NCI-H510A (cell line): ENCODE measurements at places on chromosomes 3 and 15.
A peak's percentile ranks its signal among the peaks of the same experiment; 100 is the strongest.

- DNase-seq, result no peak
Observed at GRCh38 chr15:32709295-32710033, 8.3 kb upstream of the GREM1 start.

DNA sequence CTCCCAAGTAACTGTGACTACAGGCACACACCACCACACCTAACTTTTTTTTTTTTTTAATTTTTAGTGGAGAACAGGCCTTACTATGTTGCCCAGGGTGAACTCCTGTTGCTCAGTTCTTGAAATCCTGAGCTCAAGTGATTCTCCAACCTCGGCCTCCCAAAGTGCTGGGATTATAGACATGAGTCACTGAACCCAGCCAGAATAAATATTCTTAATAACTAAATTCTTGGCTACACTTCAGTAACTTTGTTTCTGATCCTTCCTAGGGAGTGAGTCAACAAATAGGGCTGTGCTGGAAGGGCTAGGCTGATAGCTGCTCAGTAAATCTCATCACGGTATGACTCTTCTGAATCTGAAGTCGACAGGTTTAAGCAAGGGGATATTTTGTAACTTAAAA lies 56.6 kb downstream of the P3H2 start:
- no peak for DNase-seq

DNA sequence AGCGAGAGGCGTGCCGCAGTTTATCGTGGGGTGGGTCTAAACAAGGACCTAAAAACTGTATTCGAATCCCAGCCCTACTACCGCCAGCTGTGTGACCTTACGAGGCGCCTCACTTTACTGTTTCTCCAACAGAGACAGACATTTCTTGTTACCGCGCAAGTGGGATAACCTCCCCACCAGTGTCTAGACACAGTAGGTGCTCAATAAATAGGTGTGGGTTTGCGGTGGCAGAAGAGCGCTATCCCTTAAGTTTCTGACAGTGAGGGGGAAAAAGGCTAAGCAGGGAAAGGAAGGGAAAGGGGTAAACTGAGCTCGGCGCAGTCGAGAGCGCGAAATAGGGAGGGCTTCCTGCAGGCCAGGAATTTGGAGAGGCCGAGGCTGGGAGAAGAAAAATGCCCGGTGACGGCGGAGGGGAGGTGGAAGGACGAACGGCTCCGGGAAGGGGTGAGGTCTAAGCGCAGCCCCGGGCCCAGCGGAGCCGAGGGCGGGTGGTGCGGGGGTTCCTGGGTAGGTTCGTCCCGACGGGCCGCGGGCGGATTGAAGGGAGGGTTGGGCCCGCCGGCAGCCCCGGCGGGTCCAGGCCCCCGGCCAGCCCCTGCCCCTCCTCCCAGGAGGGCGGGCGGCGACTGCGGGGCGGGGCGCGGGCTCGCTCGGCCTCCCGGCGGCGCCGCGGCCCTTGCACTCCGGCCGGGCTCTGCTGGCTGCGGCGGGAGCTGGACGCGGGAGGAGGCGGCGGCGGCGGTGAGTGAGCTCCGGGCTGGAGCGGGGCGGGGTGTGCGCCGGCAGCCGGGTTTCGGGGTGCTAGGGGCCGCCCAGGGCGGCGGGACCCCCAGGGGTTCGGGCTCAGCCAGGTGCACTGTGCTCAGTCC lies at the start of gene CGNL1:
TSS of gene CGNL1 (plus strand) at position 679 of the 869 bp plus-strand sequence. CDS start 61,495 bp downstream, outside the sequence.
- DNase-seq, result peak; percentile 38

DNA sequence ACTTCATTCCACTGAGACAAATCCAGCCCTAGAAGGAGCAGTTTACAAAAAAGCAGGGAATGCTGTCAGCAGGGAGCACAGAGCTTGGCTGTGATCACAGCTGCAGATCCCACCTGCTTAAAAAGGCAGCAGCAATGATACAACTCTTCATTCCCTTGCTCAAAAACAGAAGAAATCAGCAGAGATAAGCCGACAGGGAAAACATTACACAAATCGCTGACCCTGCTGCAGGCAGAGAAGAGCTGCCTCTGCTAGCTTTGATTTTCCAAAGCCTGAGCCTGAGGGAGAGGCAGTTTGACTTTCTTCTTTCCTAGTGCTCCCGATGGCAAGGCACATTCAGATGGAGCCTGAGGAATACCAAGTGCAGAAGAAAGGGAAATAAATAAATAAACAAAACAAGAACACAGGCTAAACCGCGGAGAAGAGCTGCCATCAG lies 80.2 kb downstream of the SHQ1 start:
- no peak for DNase-seq

DNA sequence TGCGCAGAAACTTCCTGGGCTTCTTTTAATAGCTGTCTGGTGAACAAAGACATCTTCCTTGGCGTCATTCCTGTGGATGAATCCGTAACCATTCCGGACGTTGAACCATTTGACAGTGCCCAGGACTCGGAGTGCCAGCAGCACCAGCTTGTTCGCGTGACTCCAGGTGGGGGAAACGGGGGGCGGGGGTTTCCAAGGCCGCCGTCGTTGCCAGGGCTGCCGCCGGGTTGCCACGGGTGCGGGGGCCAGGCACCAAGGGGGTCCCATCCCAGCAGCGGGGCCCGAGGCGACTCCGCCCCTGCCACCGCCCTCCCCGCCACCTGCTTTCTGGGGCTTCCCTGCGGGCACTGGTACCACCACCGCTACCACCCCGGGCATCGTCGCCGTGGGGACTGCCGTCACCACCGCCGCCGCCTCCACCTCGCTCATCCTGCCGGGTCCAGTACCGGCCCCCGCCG lies 22.8 kb downstream of the RGMA start:
- no peak for DNase-seq

DNA sequence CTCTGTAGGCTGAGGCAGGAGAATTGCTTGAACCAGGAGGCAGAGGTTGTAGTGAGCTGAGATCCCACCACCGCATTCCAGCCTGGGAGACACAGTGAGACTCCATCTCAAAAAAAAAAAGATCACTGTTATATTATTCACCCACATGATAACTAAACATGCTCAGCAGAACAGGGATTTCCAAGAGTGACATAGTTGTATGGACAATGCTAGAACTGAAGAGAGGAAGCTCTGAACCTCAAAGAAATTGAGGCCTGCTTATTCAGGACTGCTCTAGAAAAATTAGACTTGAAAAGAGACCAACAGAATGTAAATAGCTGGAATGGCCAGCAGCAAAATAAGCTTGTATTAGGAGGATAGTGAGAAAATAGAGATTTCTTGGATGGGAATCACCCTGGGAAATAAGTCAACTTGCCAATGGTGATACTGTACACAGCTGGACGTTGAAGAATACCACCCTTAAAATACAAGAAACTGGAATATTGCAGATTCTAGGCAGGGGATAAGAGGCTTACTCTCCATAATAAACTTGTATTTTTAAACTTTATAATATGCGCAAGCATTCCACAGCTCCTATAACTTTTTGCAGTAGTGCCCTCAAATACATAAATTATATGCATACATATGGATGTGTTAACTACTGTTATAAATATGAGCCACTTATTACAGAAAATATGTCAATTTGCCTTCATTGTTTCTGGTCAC lies 28.2 kb downstream of the PIK3CB start:
- DNase-seq, result no peak

- DNase-seq, result no peak
Observed at GRCh38 chr3:146162561-146162960, 1.6 kb upstream of the PLOD2 start.

DNA sequence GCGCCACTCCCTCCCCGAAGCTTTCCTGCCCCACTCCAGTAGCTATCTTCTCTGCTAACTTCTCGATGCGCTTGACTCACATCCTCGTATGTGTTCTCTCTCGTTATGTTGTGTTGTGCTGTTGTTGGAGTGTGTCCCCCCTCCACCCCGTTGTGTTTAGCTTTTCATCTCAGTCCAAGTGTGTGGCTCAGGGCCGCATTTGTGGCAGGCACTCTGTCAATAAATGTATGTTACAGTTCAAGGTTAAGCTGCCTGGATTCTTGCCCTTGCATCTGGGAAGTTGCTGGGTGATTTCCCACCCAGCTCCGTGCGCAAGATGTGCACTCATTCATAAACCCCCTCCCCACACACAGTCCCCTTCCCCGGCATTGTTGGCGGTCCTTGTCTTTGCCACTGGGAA lies 71.9 kb downstream of the PGPEP1L start:
- no peak for DNase-seq

GRCh38 chr3:127531821-127532220 lies 58.7 kb downstream of the TPRA1 start:
- DNase-seq, result no peak

DNA sequence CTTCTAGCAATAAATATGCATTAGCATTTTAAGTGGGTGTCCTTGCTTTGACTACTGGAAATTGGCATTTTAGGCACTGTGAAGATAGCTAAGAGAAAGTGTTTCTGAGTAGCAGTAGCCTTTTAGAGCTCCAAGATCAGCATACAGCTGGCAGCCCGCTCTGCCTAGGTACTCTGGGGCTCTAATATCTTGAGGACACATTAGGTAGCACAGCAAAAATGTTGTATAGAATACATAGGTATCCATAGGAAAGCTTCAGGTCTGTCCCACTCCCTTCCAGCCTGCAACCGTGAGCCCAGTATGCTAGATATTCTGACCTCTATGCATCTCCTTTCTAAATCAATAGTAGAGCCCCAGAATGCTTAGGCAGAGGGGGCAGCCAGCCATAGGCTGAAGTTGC lies 670.5 kb downstream of the NLGN1 start:
- DNase-seq, result no peak

DNA sequence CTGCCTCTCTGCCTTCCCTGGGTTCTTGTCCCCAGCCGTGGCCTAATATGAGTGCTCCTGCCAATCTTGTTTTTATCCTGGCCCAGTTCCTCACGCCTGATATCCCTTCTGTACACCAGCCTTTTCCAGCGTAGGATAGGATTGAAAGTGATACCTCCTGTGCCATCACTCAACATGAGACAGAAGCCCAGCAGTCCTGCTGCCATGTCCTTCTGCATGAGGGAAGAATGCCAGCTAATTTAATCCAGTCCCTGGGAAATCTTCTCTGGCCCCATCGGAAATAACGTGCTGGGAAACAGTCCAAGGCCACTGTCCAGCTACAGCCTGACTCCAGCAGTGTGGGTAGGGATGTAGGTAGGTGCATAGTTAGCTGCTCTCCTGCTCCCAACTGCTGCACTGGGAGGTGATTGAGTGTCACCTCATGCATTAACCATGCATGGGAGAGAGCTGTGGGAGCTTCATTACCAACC lies 92.0 kb upstream of the TPM1 start:
- no peak for DNase-seq

GRCh38 chr15:100809151-100809550 lies 70.5 kb upstream of the ALDH1A3 start:
- no peak for DNase-seq

- DNase-seq, result no peak
Observed at GRCh38 chr15:48363474-48363873, 32.2 kb downstream of the DUT start.

DNA sequence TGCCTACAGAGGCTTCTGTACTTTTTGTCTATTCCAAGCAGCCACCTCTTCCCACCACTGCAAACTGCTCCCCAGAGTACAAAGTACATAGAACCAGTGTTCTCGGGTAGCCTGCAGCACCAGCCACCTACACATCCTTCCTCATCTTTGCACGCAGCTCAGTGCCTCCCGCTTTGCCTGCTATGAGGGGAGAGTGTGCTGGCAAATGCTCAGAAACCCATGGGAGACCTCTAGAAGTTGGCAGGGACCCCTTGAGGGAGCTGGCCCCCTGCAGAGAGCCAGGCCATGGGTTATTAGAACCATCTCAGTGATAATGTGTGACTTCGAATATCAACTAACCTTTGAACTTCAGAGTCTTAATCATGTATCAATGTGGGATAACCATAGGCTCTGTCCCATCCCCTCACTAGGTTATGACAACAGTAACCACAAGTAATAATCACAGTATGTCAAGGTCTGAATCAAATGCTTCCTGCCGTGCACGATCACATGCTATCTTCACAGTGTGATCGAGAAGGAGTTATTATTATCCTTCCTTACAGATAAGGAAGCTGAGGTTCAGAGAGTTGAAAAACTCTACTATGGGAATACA lies 22.8 kb upstream of the SMAD3 start:
- no peak for DNase-seq

DNA sequence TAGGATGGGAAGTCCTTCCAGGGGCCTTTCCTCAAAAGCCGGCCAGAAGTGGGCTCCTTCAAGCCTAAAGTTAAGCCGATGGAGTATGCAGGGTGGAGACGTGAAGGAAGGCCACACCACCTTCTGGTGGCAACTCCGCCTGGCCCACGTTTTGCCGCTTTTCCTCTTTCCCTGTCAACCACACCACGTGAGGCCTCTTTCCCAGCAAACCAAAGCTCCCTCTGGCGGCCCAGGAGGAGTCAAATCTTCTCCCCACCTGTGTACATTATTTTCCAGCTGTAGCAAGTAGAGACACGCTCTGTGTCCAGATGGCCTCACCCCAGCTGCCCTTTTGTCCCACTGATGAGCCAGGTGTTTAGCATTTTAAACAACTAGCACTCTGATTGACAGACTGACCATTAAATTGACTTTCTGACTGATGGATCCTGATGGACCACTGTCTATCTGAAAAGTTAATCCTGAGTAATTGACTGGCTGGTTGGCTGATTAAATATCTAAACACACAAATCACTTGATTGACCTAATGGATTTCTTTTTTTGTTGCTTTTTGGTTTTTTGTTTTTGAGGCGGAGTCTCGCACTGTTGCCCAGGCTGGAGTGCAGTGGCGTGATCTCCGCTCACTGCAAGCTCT lies 59.6 kb upstream of the ZBTB38 start:
- DNase-seq, result peak; percentile 63

DNA sequence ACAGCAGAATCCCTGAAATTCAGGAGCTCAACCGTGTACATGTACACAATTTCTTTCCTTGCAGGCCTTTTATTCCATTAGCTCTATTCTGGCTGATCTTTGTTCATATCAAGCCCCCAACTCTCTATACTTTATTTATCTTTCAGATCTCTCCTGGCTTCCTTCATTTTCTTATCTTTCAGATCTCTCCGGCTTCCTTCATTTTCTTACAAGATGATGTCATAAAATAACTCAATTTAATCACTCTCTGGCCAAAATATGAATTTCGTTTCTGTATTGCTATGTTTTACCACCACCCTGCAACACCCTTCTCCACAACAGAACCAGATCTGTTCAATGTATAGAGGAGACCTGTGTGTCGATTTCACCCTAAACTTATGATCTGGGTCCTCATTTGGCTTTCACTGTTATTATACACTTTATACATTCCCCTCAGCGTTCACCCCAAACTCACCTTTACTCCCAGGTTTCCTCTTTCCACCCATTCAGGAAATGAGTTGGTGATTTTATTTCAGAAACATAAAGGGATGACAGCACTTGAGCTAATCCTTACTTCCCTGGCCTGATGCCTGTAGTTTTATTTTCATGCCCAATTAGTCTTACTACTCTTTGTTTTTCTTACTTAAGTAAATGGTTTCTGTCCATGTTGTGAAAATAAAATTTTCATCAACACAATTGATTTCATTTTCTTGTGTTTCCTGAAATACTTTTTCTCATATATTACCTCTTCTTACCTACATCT lies 195.5 kb downstream of the BCHE start:
- DNase-seq, result no peak

- no peak for DNase-seq
Observed at GRCh38 chr3:195154793-195155535, 116.0 kb downstream of the XXYLT1 start.
